ENCODE measurements at places on chromosomes 7 and 10.

- no peak for DNase-seq
Observed at GRCh38 chr7:25849500-25850184, 302.4 kb upstream of the NFE2L3 start.

GRCh38 chr10:70742537-70743429 lies 42.4 kb downstream of the TBATA start:
- no peak for DNase-seq

- no peak for DNase-seq
Observed at GRCh38 chr7:2271273-2272026, 29.4 kb downstream of the NUDT1 start.

GRCh38 chr7:159191236-159191635 lies 46.6 kb upstream of the VIPR2 start:
- no peak for DNase-seq

GRCh38 chr7:47734287-47734948 lies 152.5 kb upstream of the TNS3 start:
- DNase-seq = no peak

DNA sequence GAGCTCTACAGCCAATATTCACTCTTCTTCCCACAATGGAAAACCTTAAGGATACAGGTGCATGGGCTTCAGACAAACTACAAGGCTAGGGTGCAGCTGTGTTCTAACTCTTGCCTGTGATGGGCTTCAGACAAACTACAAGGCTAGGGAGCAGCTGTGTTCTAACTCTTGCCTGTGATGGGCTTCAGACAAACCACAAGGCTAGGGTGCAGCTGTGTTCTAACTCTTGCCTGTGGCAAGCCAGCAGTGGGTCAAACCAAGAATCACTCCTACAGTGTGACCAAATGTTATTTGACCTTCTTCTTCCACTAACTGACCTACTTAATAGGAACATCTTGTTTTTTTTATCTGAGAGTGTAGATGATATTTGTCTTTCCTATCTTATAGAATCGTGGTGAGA lies 7.4 kb downstream of the SORCS1 start:
- no peak for DNase-seq

GRCh38 chr7:137120690-137121089 lies 222.8 kb downstream of the PTN start:
- DNase-seq = no peak
